ENCODE measurements at places on chromosomes 4 and X.

DNA sequence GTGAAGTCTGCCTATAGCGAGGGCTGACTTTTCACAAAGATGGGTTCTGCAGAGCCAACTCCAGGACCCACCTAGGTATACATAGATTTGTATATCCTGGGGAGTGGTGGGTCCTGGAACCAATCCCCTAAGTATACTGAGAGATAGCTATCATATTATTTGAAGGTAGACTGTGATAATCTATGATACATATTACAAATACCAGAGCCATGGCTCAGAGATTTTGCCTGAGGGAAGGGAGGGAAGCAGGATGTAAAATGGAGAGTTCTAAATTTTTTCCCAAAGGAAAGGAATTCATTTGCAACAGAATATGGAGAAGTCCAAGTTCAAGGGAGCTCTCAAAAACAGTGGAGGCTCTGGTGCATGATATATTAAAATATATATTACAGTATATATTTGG, 7.2 kb downstream of the TCEAL3 start:
- no peak for DNase-seq

GRCh38 chrX:129618997-129619396, 35.8 kb downstream of the APLN start:
- no peak for DNase-seq

GRCh38 chrX:12878536-12878935, 11.7 kb downstream of the TLR7 start:
- no peak for DNase-seq

GRCh38 chr4:94765648-94766047, 7.9 kb downstream of the BMPR1B start:
- no peak for DNase-seq

DNA sequence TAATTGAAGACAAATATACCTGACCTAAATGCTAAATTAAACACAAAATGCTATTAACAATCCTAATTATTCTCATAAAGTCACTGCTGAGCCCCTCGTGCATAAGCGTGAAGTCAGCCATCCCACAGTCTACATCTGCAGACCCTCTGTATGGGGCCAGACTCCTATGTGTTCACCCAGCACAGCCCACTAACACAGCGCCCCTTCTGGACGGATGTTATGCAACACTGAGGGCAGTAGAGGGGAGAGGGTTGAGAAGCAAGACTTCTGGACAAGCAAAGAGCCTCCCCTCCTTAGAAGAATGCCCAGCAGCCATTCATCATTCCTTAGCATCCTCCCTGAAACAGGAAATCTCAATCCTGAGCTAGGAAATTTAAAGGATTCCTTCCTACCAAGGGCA, 7.9 kb downstream of the TRPC3 start:
- DNase-seq, result no peak

- no peak for DNase-seq
These were observed 6.6 kb downstream of the PPM1K start for GRCh38 chr4:88277711-88278225.

DNA sequence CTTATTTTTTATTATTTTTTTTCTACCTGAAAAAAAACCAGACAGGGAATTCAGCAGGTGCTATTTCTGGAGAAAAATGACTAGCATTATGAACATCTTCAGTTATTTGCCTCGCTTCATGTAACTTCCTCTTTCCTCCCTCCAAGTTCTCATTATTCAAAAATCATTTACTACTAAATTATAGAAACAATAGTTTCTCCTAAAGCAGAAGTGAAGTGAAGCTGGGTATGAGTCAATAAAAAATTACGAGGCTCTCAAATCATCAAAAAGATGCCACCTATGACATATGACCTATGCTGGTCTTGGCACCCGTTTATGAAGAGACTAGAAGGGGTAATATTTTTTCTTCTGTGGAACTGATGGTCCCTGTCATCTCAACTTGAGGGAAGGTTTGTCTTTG, 145.0 kb upstream of the AADAT start:
- no peak for DNase-seq

DNA sequence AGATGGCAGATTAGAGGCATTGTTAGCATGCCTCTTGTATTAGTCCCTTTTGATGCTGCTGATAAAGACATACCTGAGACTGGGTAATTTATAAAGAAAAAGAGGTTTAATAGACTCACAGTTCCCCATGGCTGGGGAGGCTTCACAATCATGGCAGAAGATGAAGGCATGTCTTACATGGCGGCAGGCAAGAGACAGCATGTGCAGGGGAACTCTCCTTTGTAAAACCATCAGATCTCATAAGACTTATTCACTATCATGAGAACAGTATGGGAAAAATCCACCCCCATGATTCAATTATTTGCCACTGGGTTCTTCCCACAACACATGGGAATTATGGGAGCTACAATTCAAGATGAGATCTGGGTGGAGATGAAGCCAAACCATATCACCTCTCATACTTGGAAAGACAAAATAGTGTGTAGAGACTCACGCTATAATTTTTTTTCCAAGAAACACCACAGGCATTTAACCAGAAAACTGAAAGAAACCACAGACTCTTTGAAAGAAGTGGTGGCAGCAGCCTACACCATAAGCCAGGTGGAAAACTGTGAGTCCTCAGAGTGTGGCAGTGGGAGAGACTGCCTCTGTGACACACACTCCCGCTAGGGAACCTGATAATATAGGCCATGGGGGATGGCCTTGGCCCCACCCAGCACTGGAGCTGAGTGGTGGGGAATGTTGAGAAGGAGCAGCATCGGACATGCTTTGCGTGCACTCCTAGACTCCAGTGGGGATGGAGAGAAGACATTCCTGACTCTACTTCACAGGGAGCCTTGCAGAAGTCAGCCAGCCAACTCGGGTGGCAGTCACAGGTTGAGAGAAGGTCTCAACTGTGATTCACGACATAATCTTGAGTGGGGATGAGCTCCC, 51.5 kb downstream of the SLC2A9 start:
- no peak for DNase-seq

DNA sequence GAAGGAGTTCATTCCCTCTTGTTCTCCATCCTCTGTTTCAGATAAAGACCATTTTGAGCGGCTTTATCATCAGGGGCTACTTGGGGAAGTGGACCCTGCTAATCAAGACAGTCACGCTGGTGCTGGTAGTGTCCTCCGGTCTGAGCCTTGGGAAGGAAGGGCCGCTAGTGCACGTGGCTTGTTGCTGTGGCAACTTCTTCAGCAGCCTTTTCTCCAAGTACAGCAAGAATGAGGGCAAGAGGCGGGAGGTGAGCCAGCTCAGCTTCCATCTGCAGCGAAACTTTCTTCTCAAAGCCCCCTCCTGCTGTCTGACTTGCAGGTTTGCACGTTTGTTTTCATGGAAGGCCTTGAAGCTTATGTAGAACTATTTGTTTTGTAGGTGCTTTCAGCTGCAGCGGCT, 49.5 kb downstream of the CLCN4 start:
- no peak for DNase-seq

DNA sequence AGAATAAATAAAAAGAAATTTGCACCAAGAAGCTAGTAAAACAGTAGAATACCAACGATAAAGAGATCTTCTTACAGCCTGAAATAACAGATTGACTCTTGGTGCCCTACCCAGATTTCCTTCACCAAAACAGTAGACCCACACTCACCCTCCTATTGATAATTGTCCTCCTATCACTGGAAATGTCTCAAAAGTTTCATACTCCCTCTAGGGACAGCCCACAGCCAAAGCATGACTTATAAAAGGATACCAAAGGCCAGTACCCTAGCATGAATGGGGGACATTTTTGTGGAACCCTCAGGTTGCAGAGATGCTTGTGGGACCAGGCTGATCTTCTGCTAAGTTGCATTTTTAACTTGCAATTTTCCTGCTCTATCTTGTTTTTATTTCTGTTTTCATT, 104.1 kb downstream of the INPP4B start:
- no peak for DNase-seq

DNA sequence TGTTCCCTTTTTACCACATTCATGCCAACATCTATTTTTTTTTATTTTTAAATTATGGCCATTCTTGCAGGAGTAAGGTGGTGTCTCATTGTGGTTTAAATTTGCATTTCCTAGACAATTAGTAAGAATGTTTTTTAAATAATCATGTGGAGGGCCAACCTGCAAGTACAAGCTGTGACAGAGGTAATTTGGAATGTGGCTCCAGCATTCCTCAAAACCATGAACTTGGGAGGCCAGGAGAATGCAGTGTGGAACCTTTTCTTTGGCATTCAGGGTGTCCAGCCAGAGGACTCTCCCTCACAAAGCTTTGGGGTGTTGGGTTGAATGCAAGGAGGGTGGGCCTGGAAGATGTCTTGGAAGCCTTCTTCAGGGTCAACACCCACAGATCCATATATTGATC, 7.3 kb upstream of the TMEM185A start:
- no peak for DNase-seq

GRCh38 chr4:100746141-100746739, 228.4 kb upstream of the EMCN start:
- no peak for DNase-seq

- no peak for DNase-seq
These were observed 26.9 kb upstream of the TMPRSS11B start for GRCh38 chr4:68272380-68272779.

GRCh38 chr4:2968381-2968780, 5.0 kb downstream of the GRK4 start:
- no peak for DNase-seq

DNA sequence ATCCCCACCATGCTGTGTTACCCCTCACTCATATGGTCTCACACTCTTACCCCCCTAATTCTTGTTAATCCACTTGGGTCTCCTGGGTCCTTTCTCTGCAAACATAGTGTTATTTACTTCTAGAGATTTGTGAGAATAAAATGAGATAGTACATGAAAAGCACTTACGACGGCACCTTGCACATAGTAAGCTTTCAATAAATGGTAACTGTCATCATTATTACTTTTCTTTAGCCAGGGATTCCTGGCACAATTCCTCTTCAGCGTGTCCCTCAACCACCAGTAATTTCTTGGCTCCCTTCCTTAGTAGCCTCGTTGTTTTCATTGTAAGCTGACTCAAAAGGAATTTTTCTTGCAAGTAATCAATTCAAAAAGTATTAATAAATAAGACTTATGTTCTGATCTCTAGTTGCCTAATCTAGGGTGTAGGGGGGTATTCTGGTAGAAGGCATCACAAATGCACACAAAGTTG, 30.1 kb upstream of the RBMX start:
- no peak for DNase-seq

- DNase-seq, result no peak
These were observed 16.0 kb upstream of the FGF16 start for GRCh38 chrX:77431227-77431626.

- DNase-seq, result no peak
These were observed 754.8 kb downstream of the RAB28 start for GRCh38 chr4:12729384-12729783.

DNA sequence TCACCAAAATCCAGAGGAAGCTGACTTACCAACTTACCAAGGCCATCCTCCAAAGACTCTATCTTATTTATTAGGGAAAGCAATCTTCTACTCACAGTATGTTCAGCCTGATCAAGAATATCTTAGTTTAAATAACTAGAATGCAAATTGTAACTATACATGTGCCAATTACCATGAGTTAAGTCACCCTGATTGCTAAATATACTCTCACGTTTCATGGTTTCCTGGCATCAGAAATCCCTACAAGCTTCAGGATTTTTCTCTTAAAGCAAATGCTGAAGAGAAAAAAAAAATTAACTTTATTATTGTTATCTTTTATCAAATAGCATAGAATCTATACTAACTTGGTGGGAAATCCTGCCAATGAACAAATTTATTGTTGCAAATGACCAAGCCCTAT, 63.0 kb upstream of the MXD4 start:
- DNase-seq, result no peak

GRCh38 chr4:40662962-40663604, 33.4 kb upstream of the RBM47 start:
- no peak for DNase-seq

DNA sequence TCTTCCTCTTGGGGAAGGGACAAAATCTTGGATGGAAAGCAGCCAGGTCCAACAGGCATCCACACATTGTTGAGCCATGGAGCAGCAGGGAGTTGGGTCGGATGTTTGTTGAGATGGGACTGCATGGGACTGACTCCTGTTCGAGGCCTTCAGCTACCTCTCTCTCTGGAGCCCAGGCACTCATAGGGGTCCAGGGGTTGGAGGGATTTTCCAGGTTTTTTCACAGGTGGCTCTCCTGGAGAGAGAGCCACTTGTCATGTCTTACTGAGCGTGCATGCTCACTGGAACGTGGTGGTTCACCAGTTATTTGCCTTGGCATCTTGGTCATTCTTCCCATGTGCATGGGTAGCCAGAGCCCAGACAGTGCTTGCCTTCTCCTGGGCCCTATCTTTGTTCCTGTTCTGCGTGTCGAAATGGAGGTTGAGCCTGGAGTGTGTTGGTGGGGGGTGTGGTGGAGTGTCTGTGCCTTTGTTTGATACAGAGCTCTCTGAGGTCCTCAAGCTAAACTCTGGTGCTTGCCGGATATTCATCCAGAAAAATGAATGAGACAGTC, 60.6 kb downstream of the NBDY start:
- no peak for DNase-seq

DNA sequence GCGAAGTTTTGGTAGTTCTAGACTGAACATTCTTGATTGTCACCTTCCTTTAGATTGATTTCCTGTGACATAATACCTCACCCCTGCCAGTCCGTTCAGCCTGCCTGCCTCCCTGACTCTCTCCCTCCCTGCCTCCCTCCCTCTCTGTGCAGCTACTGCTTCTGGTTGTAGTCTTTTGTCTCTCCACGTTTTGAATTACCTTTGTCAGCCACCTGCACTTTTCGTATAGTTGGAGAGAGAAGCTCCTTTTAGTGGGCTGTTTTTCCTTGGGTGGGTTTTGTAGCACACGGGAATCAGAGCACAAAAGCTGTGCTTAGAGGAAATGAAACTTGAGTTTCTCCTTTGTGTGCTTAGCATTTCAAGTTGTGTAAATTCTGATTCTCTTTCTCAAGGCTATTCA, 32.6 kb upstream of the MSMO1 start:
- DNase-seq, result no peak

- no peak for DNase-seq
These were observed 407.4 kb upstream of the AADAT start for GRCh38 chr4:170497112-170497511.

GRCh38 chr4:7322166-7322991, 112.4 kb downstream of the PSAPL1 start:
- DNase-seq, result no peak

DNA sequence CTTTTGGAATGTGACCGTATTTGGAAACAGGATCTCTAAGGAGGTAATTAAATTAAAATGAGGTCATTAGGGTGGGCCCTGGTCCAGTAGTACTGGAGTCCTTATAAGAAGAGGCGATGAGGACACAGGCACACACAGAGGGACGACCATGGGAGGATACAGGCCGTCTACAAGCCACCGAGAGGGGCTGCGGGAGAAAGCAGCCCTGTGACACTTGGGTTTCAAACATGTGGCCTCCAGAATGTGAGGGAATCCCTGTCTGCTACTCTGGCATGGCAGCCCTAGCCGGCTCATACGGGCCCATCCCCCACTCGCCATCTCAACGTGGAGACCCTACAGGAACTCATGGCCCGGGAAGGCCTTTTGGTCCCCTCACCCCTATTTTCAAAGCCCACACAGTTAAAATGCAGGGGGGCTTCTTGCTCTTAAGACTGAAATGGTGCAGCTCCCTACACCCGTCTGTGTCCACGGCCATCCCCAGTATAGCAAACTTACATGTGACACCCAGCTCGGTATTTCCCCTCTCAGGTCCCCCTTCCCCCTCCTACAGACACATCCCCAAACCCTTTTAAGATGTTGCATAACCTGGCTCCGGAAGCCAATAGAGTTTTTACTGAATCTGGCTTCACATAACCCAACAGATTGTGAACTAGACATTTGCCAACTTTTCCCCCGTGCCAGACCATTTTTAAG, 124.1 kb upstream of the TBL1X start:
- DNase-seq, result no peak

Measured in activated CD4-positive, alpha-beta T cell treated with anti-CD3 and anti-CD28 coated beads for 1 hour (primary cell).